ENCODE measurements at places on chromosomes 7 and 10.

- peak; percentile 13 for DNase-seq
Observed at GRCh38 chr10:7102557-7103349, 308.1 kb downstream of the SFMBT2 start.

DNA sequence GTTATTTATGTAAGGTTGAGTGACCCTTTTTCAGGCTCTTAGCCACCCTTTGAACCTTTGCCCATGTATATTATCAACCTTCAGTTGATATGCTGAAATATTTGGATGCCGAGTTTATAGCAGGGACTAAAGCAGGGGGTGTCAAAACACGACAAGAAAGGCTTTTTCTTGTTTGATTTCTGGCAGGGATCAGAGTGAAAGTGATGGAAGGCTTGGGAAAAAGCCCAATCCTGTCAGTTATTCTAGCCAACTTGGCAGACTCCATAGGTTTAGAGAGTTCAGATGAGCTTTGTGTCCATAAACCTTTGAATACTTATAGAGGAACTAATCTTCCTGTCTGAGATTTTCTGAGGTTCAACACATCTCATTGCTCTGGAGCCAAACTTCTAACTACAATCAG lies 47.5 kb downstream of the INHBA start:
- DNase-seq: no peak

- no peak for DNase-seq
Observed at GRCh38 chr10:63197344-63198092, 64.4 kb downstream of the NRBF2 start.

- DNase-seq: no peak
Observed at GRCh38 chr7:154347700-154348266, 295.6 kb downstream of the DPP6 start.

DNA sequence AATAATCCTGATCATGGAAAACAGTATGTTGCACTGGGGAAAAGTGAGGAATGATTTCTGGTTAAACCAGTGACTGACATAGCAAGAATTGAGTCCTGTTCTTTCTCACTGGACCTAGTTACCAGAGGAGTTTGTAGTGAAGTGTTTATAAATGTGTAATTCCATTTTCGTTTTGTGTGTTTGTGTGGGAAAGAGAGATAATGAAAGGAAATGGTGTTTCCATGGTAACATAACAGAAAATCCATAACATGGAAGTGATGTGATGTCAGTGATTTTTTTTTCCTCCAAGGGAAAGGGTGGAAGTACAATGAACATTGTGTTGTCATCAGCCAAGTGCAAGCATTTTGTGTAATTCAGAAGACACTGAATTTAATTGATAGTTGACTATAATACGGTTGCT lies 283.9 kb downstream of the PLXDC2 start:
- no peak for DNase-seq

DNA sequence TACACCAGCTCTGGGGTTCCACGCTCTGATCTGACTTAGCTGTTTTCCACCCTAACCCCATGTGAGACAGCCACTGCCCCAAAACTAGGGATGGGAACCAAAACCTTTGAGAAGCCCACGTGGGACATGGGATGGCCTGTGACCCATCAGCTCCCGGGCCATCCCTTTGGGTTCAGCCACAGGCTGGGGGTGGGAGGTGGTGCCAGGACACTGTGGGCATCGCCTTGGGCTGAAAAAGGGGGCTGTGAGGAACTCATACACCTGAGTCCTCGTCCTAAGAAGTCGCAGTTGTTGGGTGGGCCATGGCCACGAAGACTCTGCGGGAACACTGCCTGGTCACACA lies 379.1 kb downstream of the DNAJB6 start:
- DNase-seq: no peak

GRCh38 chr7:116021237-116021636 lies 9.3 kb downstream of the TFEC start:
- DNase-seq: no peak

- DNase-seq: no peak
Observed at GRCh38 chr10:85362401-85362800, 1004.2 kb downstream of the GRID1 start.

GRCh38 chr7:43721193-43721806 lies 8.0 kb downstream of the COA1 start:
- peak; percentile 63 for DNase-seq

DNA sequence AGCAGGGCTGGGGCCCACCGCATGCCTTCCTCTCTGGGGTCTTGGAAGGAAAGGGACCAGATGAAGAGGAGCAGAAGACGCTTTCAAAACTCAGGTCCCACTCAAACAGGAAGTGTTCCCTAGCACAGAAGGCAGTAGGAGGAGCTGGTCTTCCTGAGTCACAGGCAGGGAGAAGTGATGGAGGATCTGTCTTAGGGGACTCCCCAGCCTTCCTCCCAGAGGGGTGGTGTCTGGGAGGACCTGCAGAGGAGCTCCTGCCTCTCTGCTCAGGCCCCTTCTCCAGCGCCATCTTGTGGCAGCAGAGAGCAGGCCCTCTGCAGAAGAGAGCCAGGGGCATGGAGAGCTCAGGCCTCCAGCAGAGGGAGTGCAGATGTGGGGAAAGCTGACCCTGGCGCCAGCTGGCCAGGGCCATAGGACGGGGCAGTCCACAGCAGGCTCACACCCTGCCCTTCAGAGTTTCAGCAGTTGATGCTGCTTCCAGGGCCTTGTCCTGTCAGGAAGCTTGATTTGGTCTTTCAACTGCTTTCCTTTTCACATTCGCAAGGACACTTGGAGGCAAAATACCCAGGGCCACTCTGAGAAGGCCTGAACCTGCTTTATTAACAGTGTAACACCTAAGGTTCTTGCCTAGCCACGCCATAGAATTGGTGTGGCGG lies 62.2 kb upstream of the TARP start:
- DNase-seq: peak; percentile 93

DNA sequence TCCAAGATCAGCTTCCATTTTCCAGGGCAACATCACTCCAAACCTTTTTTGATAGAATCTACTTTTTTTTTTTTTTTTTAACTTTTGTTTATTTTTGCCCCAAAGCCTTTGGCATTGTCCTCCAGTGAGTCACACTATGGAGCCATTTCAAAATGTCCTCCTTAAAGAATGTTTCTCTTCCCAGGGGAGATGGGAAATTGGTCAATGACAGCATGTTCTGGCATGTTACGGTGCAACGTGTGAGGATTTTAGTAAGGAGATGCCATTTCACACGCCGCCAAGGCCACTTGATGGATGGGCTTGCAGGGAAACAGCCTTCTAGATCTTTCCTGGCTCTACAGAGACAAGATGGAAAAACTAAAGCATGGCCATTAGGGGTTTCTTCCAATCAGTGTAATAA lies 30.7 kb upstream of the TRIL start:
- DNase-seq: no peak
